Aortic smooth muscle cell (primary cell): ENCODE measurements at places on chromosomes 12 and 14. TPM values are rescaled to one million over a fixed set of nuclear protein-coding genes. Genes with fewer than 3 reads are reported as not detected.

The TRHDE gene
- total RNA-seq, result under 0.01 TPM in 1 of 2 replicates, not detected in the other

The ACSM4 gene
- not detected in 2 replicates for total RNA-seq

The FITM1 gene
- 0.13 and 0.19 TPM in 2 replicates for total RNA-seq

The BLTP3B gene
- 51.1 and 51.7 TPM in 2 replicates for total RNA-seq

The HSPA2 gene
- 1.3 and 2.5 TPM in 2 replicates for total RNA-seq

The TSHR gene
- total RNA-seq, result not detected in 2 replicates

The RHEBL1 gene
- total RNA-seq, result 0.19 and 0.40 TPM in 2 replicates

The TMEM117 gene
- total RNA-seq, result 4.2 and 6.7 TPM in 2 replicates
